ENCODE measurements at places on chromosomes 12 and 14. TPM values are rescaled to one million over a fixed set of nuclear protein-coding genes. Genes with fewer than 3 reads are reported as not detected.

Gene MTHFD1
- total RNA-seq: 70.0 TPM

Gene FAIM2
- total RNA-seq: 0.37 TPM

Gene RBP5
- not detected for total RNA-seq

Gene PRB2
- total RNA-seq: not detected

Gene ACSM4
- total RNA-seq: not detected

Gene GARIN6
- total RNA-seq: not detected

Gene EGLN3
- 0.39 TPM for total RNA-seq

Gene CLEC1B
- not detected for total RNA-seq

Gene RNASE13
- total RNA-seq: not detected

Gene C12orf50
- not detected for total RNA-seq

Gene CPSF2
- total RNA-seq: 37.5 TPM

Gene IFI27L1
- 12.1 TPM for total RNA-seq

Gene LRRC9
- under 0.01 TPM for total RNA-seq

Gene ZDHHC22
- not detected for total RNA-seq

Gene SDR9C7
- total RNA-seq: not detected

Gene MYH6
- not detected for total RNA-seq

Gene SDS
- total RNA-seq: not detected

Gene MYL6
- 682 TPM for total RNA-seq

Gene ANG
- total RNA-seq: 7.0 TPM

Gene LIMA1
- 112 TPM for total RNA-seq

Gene TFCP2
- 7.4 TPM for total RNA-seq

Gene CMA1
- not detected for total RNA-seq

Gene HOXC12
- not detected for total RNA-seq

Gene CLEC2B
- total RNA-seq: 53.6 TPM

Gene RTN1
- total RNA-seq: under 0.01 TPM

Gene OR11G2
- not detected for total RNA-seq

Gene FERMT2
- 105 TPM for total RNA-seq
